Myocyte (in vitro differentiated cells): ENCODE measurements at places on chromosomes 3 and 15. TPM values are rescaled to one million over a fixed set of nuclear protein-coding genes. Genes with fewer than 3 reads are reported as not detected.

DNA sequence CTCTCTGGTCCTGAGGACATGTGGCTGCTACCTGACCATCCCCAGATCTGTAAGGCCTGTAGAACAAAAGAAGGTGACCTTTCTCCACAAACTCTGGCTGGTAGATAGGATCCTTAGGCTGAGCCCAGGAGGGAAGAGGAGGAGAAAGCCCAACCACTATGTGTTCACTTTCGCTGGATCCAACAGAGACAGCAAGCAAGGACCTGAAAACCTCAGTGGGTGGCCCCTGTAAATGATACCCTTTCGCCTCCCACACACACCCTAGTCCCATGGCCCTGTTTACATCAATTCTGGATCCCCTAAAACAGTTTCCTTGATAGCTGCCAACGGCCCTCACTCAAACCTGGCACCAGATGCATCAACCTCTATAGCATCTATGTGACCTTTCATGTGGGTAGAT, 22.4 kb downstream of the CCDC12 start:
- no peak for DNase-seq

DNA sequence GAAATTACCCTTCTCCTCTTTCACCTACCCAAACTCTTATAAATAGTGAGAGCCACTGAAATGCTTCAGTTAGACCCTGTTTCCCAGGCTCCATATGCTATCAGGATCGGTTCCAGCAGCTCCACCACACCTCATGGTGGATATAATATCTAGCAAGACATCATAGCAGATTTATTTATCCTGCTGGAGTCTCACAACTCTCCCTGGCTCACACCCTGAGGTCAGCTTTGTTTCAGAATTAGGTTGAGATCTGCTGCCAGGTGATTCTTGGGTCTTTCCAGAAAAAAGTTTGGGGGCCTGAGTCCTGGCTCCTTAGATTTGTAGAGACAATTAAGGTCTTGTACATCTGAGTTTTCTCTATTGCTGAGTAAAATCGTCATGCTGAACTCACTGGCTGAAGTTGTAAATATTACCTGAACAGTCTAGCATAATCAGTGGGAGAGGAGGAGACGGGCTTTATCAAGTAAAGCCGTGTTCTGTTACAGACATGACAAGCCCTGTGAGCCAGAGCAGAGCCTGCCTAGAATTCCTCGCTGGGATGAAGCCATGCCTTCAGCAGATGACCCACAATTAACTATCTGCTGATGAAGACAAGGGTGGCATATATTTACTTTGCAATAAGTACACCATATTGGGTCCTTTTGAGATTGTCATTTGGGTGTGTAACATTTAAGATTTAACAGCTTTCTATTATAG, 131.6 kb downstream of the STAC start:
- DNase-seq: no peak

The HACL1 gene
- total RNA-seq: 11.2 and 11.7 TPM in 2 replicates

DNA sequence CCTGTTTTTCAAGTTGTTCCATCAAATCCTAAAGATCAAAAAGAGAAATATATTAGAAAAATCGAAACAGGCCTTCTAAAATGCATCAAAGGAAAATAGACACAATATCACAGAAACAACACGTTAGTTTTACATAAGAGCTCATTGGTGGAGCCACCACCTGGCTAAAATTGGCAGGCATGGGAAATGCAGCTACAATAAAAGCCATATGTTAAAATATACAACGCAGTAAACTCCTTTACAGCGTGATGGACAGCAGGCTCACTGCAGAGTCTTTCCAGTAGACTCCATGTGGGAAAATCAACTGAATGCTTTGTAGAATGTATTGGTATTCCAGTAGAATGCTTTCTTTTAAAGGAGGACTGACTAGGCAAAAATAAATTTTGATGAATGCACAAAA, 40.9 kb upstream of the MYO5C start:
- DNase-seq: no peak

DNA sequence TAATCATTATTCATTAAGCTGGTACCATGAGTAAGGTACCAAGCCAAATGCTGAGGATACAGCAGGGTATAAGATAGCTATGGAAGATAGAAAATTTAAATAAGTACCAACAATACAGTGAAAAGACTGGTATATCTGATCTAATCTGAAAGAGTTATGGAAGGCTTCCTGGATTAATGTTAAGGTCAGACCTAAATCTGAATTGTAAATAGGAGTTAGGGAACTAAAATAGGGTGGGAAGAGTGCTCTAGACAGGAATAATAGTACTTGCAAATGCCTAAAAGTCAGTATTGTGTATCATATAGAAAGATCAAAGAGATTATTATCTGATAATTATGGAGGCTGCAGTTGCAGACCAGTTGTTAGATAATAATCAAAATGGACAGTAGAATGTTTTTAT, 2.6 kb upstream of the ACKR4 start:
- DNase-seq: no peak

DNA sequence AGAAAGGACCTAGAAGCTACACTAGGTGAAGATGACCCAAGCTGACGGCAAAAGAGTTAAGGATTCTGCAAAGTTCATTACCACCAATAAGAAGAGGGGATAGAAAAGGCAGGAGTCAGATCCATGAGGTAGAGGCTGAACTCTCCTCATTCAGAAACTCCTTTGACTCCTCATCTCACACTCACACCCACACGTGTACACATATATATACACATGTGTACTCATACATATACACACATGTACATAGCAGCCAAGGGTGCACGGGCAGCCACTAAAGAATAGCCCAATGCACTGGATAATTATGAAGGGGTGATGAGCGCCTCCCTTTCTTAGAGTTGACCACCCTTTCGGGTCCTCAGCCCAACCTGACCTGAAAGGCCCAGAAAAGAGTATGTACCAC, 476.8 kb downstream of the NTRK3 start:
- no peak for DNase-seq

GRCh38 chr3:122794483-122794778, 438 bp upstream of the SLC49A4 start:
- DNase-seq: no peak

GRCh38 chr15:25931851-25932250, 68.7 kb upstream of the ATP10A start:
- no peak for DNase-seq

The TNNC1 gene
- 3,730 and 3,876 TPM in 2 replicates for total RNA-seq

The CACNA2D3 gene
- total RNA-seq: 0.11 and 0.52 TPM in 2 replicates

The CSTA gene
- 0.37 TPM in 1 of 2 replicates, not detected in the other for total RNA-seq

DNA sequence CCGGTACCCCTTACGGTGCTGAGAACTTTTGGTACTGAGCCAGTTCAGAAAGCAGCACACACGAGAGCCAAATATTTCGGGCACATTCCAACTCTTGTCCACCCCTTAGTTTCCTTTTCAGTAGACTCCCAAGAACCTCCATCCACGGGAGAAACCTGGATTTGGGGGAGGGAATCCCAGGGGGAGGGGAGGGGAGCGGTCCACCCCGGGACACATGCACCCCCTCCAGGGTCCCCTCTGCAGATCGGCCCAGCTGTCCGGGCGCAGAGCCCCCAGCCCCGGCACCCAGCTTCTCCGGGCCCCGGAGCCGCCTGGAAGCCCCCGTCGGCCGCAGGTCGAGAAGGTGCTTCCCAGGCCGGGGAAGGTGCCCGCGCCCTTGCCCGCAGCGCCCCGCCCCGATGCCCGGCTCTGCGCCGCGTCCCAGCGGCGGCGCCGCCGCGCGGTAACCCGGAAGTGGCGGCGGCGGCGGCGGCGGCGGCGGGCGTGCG, 455 bp upstream of the ABHD17C start:
- DNase-seq: peak; percentile 34

The B3GNT5 gene
- total RNA-seq: 8.3 and 11.2 TPM in 2 replicates

The DGKG gene
- total RNA-seq: 4.3 and 6.3 TPM in 2 replicates
